ENCODE measurements at places on chromosomes 3 and 15.

DNA sequence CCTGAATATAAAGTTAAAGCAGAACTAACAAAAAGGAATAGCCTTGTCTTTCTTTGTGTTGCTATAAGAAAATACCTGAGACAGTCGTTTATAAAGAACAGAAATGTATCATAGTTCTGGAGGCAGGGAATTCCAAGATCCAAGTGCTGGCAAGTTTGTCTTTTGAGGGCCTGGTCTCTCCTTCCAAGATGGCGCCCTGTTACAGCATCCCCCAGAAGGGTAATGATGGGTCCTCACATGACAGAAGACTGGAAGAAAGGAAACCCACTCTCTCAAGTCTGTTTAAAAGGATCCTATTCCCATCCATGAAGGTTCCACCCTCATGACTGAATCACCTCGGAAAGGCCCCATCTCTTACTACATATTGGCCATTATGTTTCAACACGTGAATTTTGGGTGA lies 435.1 kb downstream of the MAGI1 start:
- H3K4me3 ChIP-seq: no peak overlapping the region
- H3K36me3 ChIP-seq: no peaks in the 10 kb centered on the region
- H3K4me1 ChIP-seq: no peaks in the 10 kb centered on the region
- H3K27me3 ChIP-seq: no peaks in the 10 kb centered on the region
- H3K27ac ChIP-seq: no peak overlapping the region
- no peak for DNase-seq

DNA sequence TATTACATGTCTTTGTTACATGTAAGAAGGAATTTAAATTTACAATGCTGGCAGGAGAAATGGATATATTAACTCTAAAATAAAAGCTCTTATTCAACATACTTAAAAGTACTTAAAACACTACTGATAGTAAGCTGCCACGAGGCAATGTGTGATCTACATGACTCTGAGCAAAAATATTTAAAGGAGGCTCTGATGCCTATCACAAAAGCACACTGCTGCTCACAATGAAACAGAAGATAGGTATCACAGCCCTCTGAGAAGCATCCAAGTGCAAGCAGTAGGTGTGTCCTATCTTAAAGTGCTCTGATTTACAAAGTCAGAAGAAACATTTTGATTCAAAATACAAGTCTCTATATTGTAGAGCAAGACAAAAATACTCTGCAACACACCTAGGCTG lies 371.2 kb upstream of the WNT5A start:
- no peak overlapping the region for H3K27ac ChIP-seq
- no peaks in the 10 kb centered on the region for H3K27me3 ChIP-seq
- no peaks in the 10 kb centered on the region for H3K36me3 ChIP-seq
- DNase-seq: no peak
- H3K4me1 ChIP-seq: no peaks in the 10 kb centered on the region
- H3K4me3 ChIP-seq: no peak overlapping the region

GRCh38 chr3:23240171-23240785 lies 37.2 kb downstream of the UBE2E2 start:
- no peak overlapping the region for H3K27ac ChIP-seq
- no peaks in the 10 kb centered on the region for H3K27me3 ChIP-seq
- DNase-seq: no peak
- H3K36me3 ChIP-seq: no peaks in the 10 kb centered on the region
- no peaks in the 10 kb centered on the region for H3K4me1 ChIP-seq

DNA sequence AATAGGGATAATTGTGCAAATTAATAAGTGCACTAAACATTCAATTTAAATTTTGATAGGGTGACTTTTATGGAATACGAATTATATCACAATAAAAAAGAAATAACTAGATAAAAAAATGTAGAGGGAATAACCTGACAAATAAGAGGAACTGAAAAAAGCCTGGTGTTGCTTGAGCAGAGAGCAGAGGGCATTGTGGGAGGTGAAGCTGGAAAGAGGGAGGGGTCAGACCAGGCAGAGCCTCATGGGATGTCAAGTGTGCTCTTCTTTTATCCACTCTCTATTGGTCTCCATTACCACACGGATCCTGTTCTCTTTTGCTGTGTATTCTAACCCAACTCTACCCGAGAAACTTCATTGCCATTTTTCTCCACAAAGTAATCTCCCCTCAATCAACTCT lies 264.0 kb upstream of the CRBN start:
- no peak overlapping the region for H3K4me3 ChIP-seq
- no peaks in the 10 kb centered on the region for H3K4me1 ChIP-seq
- H3K27ac ChIP-seq: no peak overlapping the region

DNA sequence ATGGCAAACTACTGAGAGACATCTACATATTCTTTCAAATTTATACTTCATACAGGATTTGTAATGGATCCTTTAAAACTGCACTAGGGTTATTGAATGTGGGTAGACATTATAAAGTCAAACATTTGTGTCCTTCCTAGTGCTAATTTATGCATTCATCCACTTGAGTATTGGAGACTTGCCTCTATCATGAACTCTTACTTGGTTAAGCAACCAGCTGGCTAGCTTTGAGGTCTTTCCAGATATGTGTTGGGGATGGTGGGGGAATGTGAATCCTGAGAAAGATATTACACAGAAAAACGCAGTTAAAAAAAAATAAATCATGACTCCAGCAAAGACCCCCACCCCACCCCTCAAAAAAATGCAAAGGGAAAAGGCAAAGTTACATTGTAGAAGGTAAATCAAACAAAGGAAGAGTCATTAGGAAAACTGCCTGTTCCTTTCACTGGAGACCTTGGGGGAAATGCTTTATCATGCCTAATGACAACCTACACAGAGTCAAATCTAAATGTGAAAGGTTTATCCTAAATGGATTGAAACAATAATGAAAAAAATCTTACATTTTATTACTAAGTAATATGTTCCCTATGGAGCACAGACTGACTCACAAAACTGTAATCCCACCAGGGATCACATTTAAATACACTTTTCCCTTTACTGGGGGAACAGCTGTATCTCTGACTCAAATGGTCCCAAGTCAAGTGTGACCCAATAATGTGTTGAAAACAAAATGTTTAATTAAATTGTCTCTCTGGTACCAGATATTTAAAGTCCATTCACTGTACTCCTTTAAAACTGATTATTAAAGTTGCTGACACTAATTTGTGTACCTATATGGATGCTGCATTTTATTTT lies 522.3 kb downstream of the ROBO1 start:
- H3K27me3 ChIP-seq: no peaks in the 10 kb centered on the region
- H3K4me1 ChIP-seq: no peaks in the 10 kb centered on the region
- no peak overlapping the region for H3K4me3 ChIP-seq
- no peak for DNase-seq
- no peak overlapping the region for H3K27ac ChIP-seq
- no peaks in the 10 kb centered on the region for H3K36me3 ChIP-seq

GRCh38 chr3:19576343-19576742 lies 357.7 kb downstream of the EFHB start:
- no peak overlapping the region for H3K4me3 ChIP-seq
- H3K36me3 ChIP-seq: no peaks in the 10 kb centered on the region
- H3K27ac ChIP-seq: no peak overlapping the region
- no peaks in the 10 kb centered on the region for H3K4me1 ChIP-seq
- no peaks in the 10 kb centered on the region for H3K27me3 ChIP-seq

- H3K27me3 ChIP-seq: no peaks in the 10 kb centered on the region
- no peak for DNase-seq
- no peak overlapping the region for H3K27ac ChIP-seq
- H3K4me1 ChIP-seq: peaks cover 3% of the 10 kb centered on the region
These were observed 73.0 kb downstream of the KLF13 start for GRCh38 chr15:31399544-31400171.

- no peak for DNase-seq
- H3K27me3 ChIP-seq: no peaks in the 10 kb centered on the region
- no peak overlapping the region for H3K4me3 ChIP-seq
- H3K4me1 ChIP-seq: no peaks in the 10 kb centered on the region
These were observed 3.3 kb downstream of the LYSMD4 start for GRCh38 chr15:99729920-99730319.

- H3K27me3 ChIP-seq: no peaks in the 10 kb centered on the region
- peak overlapping the region; percentile 87 for H3K27ac ChIP-seq
- peak; percentile 89 for DNase-seq
- no peak overlapping the region for H3K4me3 ChIP-seq
- peaks cover 56% of the 10 kb centered on the region for H3K4me1 ChIP-seq
These were observed 37.0 kb downstream of the ZNF710 start for GRCh38 chr15:90037961-90038631.

- no peak overlapping the region for H3K27ac ChIP-seq
- H3K4me1 ChIP-seq: no peaks in the 10 kb centered on the region
- H3K36me3 ChIP-seq: no peaks in the 10 kb centered on the region
- H3K4me3 ChIP-seq: no peak overlapping the region
- DNase-seq: no peak
These were observed 31.7 kb downstream of the EDC3 start for GRCh38 chr15:74664028-74664616.

DNA sequence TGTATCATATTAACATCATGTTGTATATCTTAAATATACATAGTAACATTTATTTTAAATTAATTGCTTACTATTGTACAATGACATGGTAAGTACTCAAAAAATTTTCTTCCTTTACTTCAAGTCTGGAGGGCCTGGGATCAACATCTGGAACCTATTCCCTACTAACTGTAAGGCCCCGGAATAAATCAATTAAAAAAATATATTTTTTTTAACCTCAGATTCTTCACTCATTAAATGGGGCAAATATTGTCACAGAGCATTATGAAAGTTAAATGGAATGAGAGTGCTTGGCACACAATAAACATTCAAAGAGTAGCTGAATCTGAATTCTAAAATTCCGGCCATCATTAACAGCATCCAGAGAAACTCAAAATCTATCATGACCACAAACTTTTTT lies 16.5 kb downstream of the GSK3B start:
- peaks cover 3% of the 10 kb centered on the region for H3K4me1 ChIP-seq
- H3K36me3 ChIP-seq: peaks cover 3% of the 10 kb centered on the region
- H3K27ac ChIP-seq: no peak overlapping the region
- no peaks in the 10 kb centered on the region for H3K27me3 ChIP-seq

DNA sequence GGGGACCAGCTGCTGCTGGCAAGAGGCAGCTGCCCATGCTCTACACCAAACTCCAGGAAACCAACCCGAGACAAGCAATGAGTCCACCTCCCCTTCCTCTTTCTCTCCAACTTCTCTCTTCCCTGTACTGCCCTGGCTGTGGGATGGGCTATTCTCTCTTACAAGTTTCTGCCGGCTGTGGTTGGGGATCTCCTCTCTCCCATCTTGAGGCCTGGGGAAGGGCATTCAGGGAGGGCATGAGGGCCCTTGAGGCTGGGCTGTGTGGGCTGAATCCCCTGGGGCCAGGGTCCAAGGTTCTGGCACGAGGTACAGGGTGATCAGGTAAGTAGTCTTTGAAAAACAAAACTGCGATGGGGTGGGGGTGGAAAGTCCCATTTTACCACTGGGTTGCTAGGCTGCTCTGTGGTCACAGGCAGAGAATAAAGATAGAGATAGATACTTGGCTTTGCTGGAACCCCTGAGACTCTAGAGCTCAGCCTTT lies 32.3 kb upstream of the CTSH start:
- peak; percentile 91 for DNase-seq
- no peaks in the 10 kb centered on the region for H3K27me3 ChIP-seq
- peaks cover 49% of the 10 kb centered on the region for H3K4me1 ChIP-seq
- peak overlapping the region; percentile 96 for H3K27ac ChIP-seq
- H3K4me3 ChIP-seq: peak overlapping the region; percentile 62

GRCh38 chr3:31926543-31926942 lies 54.5 kb downstream of the OSBPL10 start:
- H3K27ac ChIP-seq: no peak overlapping the region
- H3K27me3 ChIP-seq: no peaks in the 10 kb centered on the region
- no peaks in the 10 kb centered on the region for H3K4me1 ChIP-seq
- H3K4me3 ChIP-seq: no peak overlapping the region
- H3K36me3 ChIP-seq: no peaks in the 10 kb centered on the region
- no peak for DNase-seq

DNA sequence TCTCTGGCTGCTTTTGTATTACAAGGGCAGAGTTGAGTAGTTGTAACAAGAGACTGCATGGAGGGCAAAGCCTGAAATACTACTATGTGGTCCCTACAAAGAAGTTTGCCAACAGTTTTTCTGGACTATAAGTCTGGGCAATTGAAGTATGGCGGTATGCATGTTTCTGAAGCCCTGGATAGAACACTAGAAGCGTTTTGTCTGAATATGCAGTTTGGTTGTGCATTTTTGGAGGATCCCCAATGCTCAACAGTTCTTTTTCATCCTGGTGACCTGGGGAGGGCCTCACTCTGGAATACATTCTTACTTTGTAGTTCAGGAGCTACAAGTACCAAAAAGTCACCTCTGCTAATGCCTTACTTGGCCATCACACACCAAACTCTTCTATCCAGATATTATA lies 29.6 kb downstream of the SH3GL3 start:
- H3K27ac ChIP-seq: no peak overlapping the region
- H3K4me3 ChIP-seq: no peak overlapping the region
- DNase-seq: no peak
- no peaks in the 10 kb centered on the region for H3K27me3 ChIP-seq

DNA sequence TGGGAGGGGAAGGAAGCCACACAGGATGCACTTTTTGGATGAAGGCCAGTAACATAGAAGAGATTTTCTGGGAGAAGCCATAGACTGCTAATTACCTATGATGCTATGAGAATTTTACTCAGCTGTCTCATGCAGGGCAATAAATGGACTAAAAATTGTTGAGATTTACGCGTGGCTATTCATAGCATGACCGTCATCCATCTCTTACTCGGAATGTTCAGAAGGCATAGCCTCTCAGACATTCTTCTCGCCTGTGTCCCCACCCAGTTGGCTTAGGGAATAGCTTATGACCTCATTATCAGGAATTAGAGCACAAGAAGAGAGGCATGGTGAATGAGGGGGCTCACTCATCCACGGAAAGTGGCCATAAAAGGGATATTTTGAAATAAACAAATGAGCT lies 107.9 kb upstream of the ATP10A start:
- H3K27me3 ChIP-seq: no peaks in the 10 kb centered on the region
- H3K27ac ChIP-seq: no peak overlapping the region
- no peaks in the 10 kb centered on the region for H3K4me1 ChIP-seq
- H3K36me3 ChIP-seq: no peaks in the 10 kb centered on the region

- no peaks in the 10 kb centered on the region for H3K36me3 ChIP-seq
- H3K4me3 ChIP-seq: no peak overlapping the region
- H3K4me1 ChIP-seq: no peaks in the 10 kb centered on the region
- no peak overlapping the region for H3K27ac ChIP-seq
These were observed 731.4 kb downstream of the PLOD2 start for GRCh38 chr3:145429546-145429945.

GRCh38 chr3:69059688-69060087 lies 7.6 kb upstream of the TMF1 start:
- peaks cover 18% of the 10 kb centered on the region for H3K36me3 ChIP-seq
- peaks cover 10% of the 10 kb centered on the region for H3K4me1 ChIP-seq
- H3K4me3 ChIP-seq: no peak overlapping the region
- H3K27me3 ChIP-seq: no peaks in the 10 kb centered on the region

GRCh38 chr3:131072099-131072559 lies 45.5 kb downstream of the NEK11 start:
- H3K4me1 ChIP-seq: peaks cover 9% of the 10 kb centered on the region
- no peak overlapping the region for H3K4me3 ChIP-seq
- no peaks in the 10 kb centered on the region for H3K36me3 ChIP-seq
- no peaks in the 10 kb centered on the region for H3K27me3 ChIP-seq

- no peak overlapping the region for H3K27ac ChIP-seq
- no peaks in the 10 kb centered on the region for H3K4me1 ChIP-seq
- no peak overlapping the region for H3K4me3 ChIP-seq
- H3K36me3 ChIP-seq: no peaks in the 10 kb centered on the region
- DNase-seq: no peak
- H3K27me3 ChIP-seq: no peaks in the 10 kb centered on the region
These were observed 8.5 kb upstream of the SLC24A5 start for GRCh38 chr15:48112242-48112641.

- H3K27me3 ChIP-seq: no peaks in the 10 kb centered on the region
- DNase-seq: no peak
- H3K27ac ChIP-seq: no peak overlapping the region
- H3K4me3 ChIP-seq: no peak overlapping the region
- no peaks in the 10 kb centered on the region for H3K36me3 ChIP-seq
These were observed 86.9 kb downstream of the ASB7 start for GRCh38 chr15:100689131-100689899.
